ENCODE measurements at places on chromosomes 6 and 20.

GRCh38 chr20:61840779-61841455 lies 224.8 kb downstream of the TAF4 start:
- no peak for DNase-seq

GRCh38 chr20:25289886-25290597 lies 42.2 kb downstream of the PYGB start:
- DNase-seq, result no peak

- no peak for DNase-seq
Measured at GRCh38 chr6:79250559-79250958, 16.1 kb upstream of the HMGN3 start.

DNA sequence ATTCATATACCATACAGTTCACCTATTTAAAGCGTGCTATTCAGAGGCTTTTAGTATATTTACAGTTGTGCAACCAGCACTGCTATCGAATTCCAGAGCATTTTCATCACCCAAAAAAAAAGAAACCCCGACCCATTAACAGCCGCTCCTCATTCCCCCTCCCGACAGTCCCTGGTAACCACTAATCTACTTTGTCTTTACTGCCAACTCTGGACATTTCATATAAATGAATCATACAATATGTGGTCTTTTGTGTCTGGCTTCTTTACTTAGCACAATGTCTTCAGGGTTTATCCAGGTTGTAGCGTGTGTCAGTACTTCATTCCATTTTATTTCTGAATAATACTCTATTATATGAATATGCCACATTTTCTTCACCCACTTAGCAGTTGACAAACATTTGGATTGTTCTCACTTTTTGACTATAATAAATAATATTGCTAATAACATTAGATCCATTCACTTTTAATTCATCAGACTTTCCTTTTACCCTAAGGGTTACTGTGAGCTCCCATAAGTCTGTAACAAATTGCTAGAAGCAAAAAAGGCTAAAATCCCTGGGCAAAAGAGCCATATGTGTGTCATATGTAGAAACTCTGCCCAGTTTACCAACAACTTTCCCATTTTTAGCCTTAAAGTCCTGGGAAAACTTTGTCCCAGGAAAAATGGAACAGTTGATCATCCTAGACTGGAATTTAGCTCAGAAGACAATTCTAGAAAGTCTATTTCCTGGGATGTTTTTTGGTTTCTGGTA lies 23.2 kb upstream of the ROS1 start:
- DNase-seq, result no peak

GRCh38 chr6:156912431-156912830 lies 135.3 kb downstream of the ARID1B start:
- no peak for DNase-seq

GRCh38 chr6:53671111-53671510 lies 5.6 kb upstream of the KLHL31 start:
- DNase-seq, result no peak

- DNase-seq, result no peak
Measured at GRCh38 chr20:23585808-23586734, 17.8 kb upstream of the CST9L start.

DNA sequence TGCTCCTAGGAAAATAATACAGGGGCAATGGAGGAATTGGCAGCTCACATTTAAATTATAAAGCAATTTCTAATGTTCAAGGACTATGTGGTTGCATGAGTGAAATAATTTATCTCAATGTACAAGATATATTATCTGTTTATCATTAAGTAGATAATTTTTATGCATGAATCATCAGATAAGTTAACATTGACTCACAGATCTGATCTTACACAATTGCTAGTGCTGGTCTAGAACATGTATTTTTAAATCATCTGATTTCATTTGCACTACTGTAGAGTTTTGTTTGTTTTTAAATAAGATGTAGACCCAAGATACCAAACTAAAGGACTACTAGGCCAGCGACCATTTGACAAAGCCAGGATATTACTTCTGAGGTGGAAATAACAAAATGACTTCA lies 199.2 kb downstream of the BMP2 start:
- no peak for DNase-seq

- DNase-seq, result peak; percentile 65
Measured at GRCh38 chr6:4351520-4352321, 216.3 kb upstream of the ECI2 start.

DNA sequence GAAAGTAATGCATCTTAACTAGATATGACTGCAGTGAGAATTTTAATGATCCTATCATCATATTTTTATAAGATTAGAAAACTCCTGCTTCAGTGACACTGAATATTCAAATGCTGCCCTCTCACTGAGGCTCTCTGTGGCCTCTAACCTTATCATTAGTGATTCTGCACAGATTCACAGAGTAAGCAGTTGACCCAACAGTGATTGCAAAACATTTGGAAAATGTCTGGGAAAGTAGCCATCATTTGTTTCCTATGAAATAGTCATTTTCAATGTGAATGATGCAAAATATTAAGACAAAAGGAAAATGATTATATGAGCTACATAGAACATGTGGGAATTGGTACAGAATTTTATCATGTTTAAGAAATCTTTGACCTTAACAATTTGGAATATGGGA lies 210.3 kb downstream of the TBX18 start:
- DNase-seq, result no peak

- DNase-seq, result peak; percentile 42
Measured at GRCh38 chr6:3359973-3360726, 96.7 kb downstream of the SLC22A23 start.

GRCh38 chr20:44089987-44090674 lies 96.9 kb downstream of the JPH2 start:
- DNase-seq, result no peak

- no peak for DNase-seq
Measured at GRCh38 chr6:87572883-87573282, 16.9 kb downstream of the RARS2 start.
